ENCODE measurements at places on chromosomes 16 and 17.

GRCh38 chr16:84175350-84176081 is 11.3 kb downstream of the TAF1C start:
- DNase-seq, result no peak

- no peak for DNase-seq
Observed at GRCh38 chr17:72751746-72752145, 340.7 kb downstream of the SLC39A11 start.

- peak; percentile 59 for DNase-seq
Observed at GRCh38 chr17:39920218-39921210, 2.1 kb upstream of the GSDMB start.

GRCh38 chr17:50109207-50109606 is 14.1 kb downstream of the PDK2 start:
- DNase-seq, result no peak

- no peak for DNase-seq
Observed at GRCh38 chr16:51193879-51194278, 42.8 kb upstream of the SALL1 start.

DNA sequence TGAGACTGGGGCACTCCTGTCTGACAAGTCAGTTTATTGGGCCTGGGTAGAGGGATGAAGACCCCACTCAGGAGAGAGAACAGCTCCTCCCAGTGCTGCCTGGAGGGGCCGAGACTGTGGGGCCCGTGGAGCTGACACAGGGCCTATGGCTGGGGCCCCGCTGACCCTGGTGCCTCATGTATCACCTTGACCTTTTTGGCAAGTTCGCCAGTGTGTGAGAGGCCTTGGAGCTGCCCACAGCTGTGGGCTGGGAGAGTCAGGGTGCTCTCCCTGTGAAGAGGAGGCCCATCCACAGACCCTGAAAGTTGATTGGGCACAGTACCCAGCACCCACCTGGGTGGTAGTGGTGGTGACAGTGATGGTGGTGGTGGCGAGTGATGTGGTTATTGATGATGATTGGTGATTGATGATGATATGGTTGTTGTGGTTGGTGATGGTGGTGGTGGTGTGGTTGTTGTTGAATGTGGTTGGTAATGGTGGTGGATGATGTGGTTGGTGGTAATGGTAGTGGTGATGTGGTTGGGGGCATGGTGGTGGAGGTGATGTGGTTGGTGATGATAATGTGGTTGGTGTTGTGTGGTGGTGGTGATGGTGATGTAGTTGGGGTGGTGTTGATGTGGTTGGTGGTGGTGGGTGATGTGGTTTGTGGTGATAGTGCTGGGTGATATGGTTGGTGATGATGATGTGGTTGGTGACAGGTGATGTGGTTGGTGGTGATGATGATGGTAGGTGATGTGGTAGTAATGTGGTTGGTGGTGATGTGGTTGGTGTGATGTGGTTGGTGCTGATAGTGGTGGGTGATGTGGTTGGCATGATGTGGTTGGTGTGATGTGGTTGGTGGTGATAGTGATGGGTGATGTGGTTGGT is 29.1 kb downstream of the BAHCC1 start:
- no peak for DNase-seq

DNA sequence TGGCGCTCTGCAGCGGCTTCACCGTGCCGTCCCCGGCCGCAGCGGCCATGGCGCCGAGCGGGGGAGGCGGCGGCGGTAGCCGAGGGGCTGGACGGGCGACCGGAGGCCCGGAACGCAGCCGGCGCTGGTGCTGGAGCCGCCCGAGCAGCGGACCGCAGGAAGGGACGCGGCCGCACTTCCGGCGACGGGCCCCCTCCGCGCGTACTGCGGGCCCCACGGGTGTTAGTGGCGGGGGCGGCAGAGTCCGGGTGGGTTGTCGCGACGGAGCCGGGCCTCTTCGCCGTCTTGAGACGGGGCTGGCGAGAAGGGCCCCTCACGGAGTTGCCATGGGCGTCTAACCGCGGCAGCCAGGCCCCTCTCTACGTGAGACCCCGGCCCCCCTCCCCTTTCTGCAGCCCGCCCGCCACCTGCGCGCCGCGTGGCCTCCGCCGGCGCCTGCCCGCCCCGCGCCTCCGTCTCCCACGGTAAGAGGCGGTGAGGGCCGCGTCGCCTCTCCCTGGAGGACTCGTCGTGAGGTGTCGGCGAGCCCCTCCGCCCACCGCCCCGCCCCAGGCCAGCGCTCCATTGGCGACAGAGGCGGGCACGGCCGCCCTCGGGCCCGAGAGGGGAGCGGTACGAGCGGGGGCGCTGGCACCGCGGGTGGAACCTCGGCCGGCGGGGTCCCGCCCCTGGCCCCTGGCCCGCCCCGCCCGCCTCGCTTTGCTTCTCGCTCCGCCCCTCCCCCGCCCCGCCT is at the start of the genes VPS9D1 and ZNF276:
Gene VPS9D1 (minus strand): TSS at position 86 of the 733 bp plus-strand sequence. CDS start 37 bp downstream, at position 49.
Gene ZNF276 (plus strand): TSS at position 725 of the 733 bp plus-strand sequence. CDS start 104 bp downstream, outside the sequence.
- peak; percentile 87 for DNase-seq

DNA sequence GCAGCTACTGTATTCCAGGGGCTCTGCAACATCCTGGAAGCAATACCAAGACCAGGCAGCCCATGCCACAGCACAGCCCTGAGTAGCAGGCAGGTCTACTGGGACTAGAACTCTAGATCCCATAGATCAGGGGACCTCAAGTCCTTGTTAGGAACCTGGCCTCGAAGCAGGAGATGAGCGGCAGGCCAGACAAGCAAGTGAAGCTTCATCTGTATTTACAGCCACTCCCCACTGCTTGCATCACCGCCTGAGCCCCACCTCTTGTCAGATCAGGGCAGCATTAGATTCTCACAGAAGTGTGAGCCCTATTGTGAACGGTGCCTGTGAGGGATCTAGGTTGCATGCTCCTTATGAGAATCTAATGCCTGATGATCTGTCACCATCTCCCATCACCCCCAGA is 295.7 kb upstream of the TNRC6C start:
- DNase-seq, result no peak

Data from GM06990 (cell line).